ENCODE measurements at places on chromosomes 2 and 18.

GRCh38 chr18:55781481-55781957, 193.5 kb upstream of the TCF4 start:
- peak; percentile 11 for DNase-seq

GRCh38 chr18:75115514-75115913, 93.4 kb downstream of the PTGR3 start:
- no peak for DNase-seq

DNA sequence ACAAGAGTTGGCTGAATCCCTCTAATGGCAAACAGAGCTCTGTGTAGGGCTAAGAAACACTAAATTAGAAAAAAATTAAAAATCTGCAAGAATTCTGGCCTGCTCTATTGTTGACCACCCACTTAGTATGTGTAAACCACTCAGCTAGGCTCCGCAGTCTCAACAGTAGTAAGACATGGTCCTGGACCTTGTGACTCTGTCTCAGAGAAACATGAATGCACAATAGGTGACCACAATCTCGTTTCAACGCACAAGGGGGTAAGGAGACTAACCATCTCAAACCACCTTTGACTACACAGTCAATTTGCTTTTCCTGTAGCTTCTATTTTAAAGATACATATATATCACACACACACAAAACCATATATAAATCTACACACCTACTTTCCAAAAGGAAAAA, 16.5 kb downstream of the SEPTIN10 start:
- DNase-seq, result no peak

DNA sequence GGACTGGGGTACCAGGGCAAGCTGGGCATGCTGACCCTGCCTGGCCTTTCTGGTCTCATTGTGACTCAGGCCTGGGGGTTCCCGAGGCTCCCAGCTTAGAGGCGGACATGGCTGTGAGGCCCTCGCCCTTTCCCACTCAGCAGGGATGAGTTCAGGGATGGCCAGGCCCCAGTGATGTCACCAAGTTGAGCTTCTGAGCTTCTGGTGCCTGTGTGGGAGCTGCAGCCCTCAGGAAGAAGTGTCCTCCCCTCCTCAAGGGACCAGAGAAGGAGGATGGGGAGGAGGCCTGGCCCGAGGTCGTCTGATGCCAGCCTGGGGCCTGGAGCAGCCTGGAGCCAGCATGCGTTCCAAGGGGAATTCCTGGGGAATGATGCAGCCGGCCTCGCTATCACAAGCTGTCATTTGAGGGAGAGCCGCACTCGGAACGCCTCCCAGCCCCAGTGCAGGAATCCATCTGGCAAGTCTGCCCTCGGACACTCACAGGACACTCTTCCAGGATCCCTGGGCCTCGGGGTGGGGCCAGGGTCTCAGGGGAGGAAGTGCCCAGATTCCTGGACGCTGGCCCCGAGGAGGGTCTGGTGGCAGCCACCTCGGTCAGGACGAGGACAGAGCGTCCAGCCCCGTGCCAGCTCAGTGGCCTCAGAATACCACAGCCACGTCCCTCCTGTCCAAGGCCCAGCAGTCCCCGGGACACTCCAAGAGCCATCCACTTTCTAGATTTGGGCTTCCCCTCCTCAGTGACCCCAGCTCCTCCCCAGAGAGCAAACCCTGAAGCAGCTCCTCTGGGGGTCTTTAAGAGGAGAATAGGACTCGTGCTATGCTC, 61.2 kb upstream of the GPC1 start:
- no peak for DNase-seq

DNA sequence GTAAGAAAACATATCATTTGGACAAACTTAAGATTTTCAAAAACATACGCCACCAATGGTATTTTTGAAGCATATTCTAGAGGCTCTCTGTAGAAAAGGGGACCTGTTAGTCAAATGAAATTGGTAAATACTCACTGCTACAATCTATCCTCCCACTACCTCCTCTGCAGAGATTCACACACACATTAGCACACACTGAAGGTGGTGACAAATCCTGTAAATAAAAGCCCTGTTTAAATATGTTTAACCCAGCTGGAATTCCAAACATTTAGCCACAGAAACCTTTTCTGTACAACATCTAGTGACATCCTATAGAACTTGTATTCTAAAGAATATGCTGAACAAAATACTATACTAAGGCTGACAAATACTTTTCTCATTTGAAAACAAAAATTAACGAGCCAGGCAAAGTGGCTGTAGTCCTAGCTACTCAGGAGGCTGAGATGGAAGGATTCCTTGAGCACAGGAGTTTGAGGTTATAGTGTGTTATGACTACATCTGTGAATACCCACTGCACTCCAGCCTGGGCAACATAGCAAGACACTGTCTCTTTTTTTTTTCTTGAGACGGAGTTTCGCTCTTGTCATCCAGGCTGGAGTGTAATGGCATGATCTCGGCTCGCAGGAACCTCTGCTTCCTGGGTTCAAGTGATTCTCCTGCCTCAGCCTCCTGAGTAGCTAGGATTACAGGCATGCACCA, 25.9 kb downstream of the ALS2 start:
- no peak for DNase-seq

GRCh38 chr2:197846777-197847176, 42.4 kb downstream of the PLCL1 start:
- DNase-seq, result no peak
